A673 (cell line): ENCODE measurements at places on chromosomes 5 and 9. TPM values are rescaled to one million over a fixed set of nuclear protein-coding genes. Genes with fewer than 3 reads are reported as not detected.
A peak's percentile ranks its signal among the peaks of the same experiment; 100 is the strongest.

The BARHL1 gene
- total RNA-seq, result not detected in 2 replicates

The GABRA1 gene
- not detected in 2 replicates for total RNA-seq

- no peaks in the 10 kb centered on the region for H3K36me3 ChIP-seq
- peak overlapping the region; percentile 77 for H3K27ac ChIP-seq
- peak; percentile 94 for DNase-seq
- H3K27me3 ChIP-seq, result no peaks in the 10 kb centered on the region
- H3K4me3 ChIP-seq, result peak overlapping the region; percentile 49
- peaks cover 45% of the 10 kb centered on the region for H3K4me1 ChIP-seq
These were observed 160.7 kb upstream of the DAPK1 start for GRCh38 chr9:87336914-87337333.

DNA sequence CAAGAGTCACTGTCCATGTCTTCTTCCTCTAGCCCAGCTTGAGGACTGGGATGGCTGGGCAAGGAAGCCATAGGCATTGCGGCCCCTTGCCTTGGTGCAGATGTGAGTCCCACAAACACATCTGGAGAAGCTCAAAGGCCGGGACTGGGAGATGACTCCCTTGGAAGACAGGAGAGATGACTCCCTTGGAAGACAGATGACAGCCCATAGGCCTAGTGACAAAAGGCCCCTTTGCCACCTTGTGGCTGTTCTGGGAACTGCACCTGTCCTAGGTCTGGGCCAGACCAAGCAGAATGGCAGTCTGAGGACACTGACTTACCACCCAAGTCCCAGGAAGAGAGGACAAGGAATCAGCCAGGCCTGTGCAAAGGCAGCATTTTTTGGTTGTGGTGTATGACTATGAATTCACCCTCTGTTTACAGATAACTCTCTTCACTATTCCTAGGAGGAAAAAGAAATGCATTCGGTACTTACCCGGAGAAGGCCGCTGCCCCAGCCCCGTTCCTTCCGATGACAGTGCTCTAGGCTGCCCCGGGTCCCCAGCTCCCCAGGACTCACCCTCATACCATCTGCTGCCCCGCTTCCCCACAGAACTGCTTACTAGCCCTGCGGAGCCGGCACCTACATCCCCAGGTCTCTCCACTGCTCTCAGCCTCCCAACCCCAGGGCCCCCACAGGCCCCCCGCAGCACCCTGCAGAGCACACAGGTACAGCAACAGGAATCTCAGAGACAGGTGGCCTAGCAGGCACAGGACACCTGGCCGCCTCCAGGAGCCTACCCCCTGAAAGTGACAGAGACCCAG is 30.8 kb downstream of the SKP1 start:
- no peaks in the 10 kb centered on the region for H3K27me3 ChIP-seq
- no peak overlapping the region for H3K4me3 ChIP-seq
- no peak overlapping the region for H3K27ac ChIP-seq
- no peaks in the 10 kb centered on the region for H3K4me1 ChIP-seq
- peaks cover 46% of the 10 kb centered on the region for H3K36me3 ChIP-seq

The IL5 gene
- not detected in 2 replicates for total RNA-seq

DNA sequence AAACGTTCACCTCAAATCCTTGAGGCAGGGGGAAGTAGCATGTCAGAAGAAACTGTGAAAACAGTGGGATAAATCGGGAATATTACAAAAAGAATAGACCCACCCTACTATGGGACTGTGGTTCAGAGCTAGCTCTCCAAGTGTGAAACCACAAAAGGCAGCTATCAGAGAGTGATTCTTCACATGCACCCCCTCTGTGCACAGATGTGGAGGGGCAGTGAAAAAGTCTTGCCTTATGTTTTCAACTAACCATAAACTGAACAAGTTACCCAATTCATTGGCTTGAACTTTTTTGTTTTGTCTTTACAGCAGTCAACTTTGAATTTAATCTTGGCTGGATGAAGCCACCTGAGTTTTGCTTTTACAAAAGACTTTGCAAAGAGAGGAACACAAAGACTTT is 98.8 kb upstream of the NR4A3 start:
- no peaks in the 10 kb centered on the region for H3K36me3 ChIP-seq
- H3K27ac ChIP-seq, result no peak overlapping the region
- H3K4me1 ChIP-seq, result no peaks in the 10 kb centered on the region
- no peak for DNase-seq
- H3K27me3 ChIP-seq, result no peaks in the 10 kb centered on the region

GRCh38 chr9:137436761-137437600 is 4.2 kb downstream of the ENTPD8 start:
- no peak for DNase-seq
- no peak overlapping the region for H3K4me3 ChIP-seq
- no peaks in the 10 kb centered on the region for H3K27me3 ChIP-seq
- H3K4me1 ChIP-seq, result no peaks in the 10 kb centered on the region

The NINJ1 gene
- 9.2 and 13.7 TPM in 2 replicates for total RNA-seq

GRCh38 chr5:107853031-107853430 is 182.3 kb upstream of the EFNA5 start:
- no peak overlapping the region for H3K4me3 ChIP-seq
- H3K36me3 ChIP-seq, result no peaks in the 10 kb centered on the region
- H3K4me1 ChIP-seq, result no peaks in the 10 kb centered on the region
- DNase-seq, result no peak
- no peaks in the 10 kb centered on the region for H3K27me3 ChIP-seq

The HACD4 gene
- 0.19 and 0.26 TPM in 2 replicates for total RNA-seq

The C1QTNF3 gene
- 1.6 TPM in 2 replicates for total RNA-seq

- H3K27me3 ChIP-seq, result no peaks in the 10 kb centered on the region
- peak overlapping the region; percentile 73 for H3K27ac ChIP-seq
- H3K4me3 ChIP-seq, result peak overlapping the region; percentile 68
- peak; percentile 55 for DNase-seq
These were observed 639 bp downstream of the EHMT1 start for GRCh38 chr9:137619240-137620047.

The GMCL2 gene
- not detected in 2 replicates for total RNA-seq

The BTNL8 gene
- not detected in 2 replicates for total RNA-seq

DNA sequence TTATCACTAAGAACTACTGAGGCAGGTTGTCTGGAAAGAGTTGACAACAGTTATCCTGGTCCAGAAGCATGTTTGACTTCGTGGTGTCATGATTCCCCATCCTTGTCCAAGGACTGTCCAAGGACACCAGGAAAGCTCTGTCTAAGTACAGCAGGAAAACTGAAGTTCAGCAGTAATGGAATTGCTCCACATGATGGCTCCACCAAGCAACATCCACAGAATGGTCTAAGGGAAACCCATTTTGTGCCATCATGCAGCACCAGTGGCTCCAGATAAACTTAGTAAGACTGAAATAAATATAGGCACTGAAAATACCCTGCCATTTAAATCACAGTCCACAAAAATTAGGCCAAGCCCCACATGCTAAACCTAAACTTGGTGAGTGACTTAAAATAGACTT is 192.8 kb downstream of the CDH18 start:
- H3K4me1 ChIP-seq, result no peaks in the 10 kb centered on the region
- H3K27me3 ChIP-seq, result no peaks in the 10 kb centered on the region

DNA sequence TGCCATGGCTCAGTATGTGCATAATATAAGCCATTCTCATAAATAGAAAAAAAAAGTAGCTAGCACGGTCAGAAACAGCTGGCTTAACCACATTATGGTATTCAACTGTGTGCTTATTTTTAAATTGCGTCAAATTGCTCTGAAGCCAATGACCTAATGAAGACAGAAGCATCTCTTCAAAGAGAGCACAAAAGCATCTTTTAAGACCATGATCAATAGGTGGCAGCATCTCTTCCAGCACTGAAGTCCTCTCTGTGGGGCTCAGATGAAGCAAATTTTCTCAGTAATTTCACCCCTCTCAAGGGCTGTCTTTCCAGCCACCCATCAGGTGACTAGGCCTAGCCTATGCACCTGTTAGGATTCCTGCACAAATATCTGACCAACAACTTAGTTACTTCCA is 251.4 kb downstream of the GLIS3 start:
- H3K4me1 ChIP-seq, result no peaks in the 10 kb centered on the region
- no peak overlapping the region for H3K4me3 ChIP-seq
- peak; percentile 27 for DNase-seq
- H3K27me3 ChIP-seq, result no peaks in the 10 kb centered on the region
- no peak overlapping the region for H3K27ac ChIP-seq

GRCh38 chr5:10859393-10860195 is 98.6 kb upstream of the DAP start:
- H3K4me1 ChIP-seq, result no peaks in the 10 kb centered on the region
- H3K27me3 ChIP-seq, result peaks cover 10% of the 10 kb centered on the region
- H3K36me3 ChIP-seq, result no peaks in the 10 kb centered on the region
- no peak overlapping the region for H3K27ac ChIP-seq

The SLC22A4 gene
- 0.42 and 0.99 TPM in 2 replicates for total RNA-seq

DNA sequence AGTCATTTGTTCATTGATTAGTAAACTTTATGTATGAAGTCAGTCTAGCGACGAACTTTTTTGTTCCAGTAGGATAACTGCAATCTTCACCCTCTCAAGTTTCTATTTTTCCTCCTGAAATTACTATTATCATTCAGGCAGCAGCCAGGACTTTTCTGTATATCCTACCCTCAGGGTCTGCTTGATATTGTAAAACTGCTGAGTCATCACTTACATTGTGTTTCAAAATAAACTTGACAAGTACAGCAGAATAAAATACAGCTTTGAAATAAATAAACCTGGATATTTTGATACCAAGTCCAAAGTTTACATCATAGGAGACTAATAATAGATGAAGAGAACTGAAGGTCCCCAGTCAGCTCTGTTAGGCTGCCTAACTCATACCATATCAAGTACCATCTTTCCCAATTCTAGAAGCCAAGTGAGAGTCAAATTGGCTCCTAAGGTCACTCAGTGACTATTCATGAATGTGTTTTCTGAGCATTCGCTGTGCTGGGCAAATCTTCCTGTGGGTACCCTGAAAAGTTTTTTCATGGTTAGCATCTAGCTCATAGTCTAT is 234.6 kb downstream of the PARP8 start:
- DNase-seq, result no peak
- H3K27me3 ChIP-seq, result no peaks in the 10 kb centered on the region
- H3K27ac ChIP-seq, result no peak overlapping the region
- H3K36me3 ChIP-seq, result no peaks in the 10 kb centered on the region
- H3K4me3 ChIP-seq, result no peak overlapping the region
- H3K4me1 ChIP-seq, result peaks cover 6% of the 10 kb centered on the region

GRCh38 chr9:20570756-20571155 is 51.5 kb downstream of the MLLT3 start:
- no peak for DNase-seq
- H3K36me3 ChIP-seq, result no peaks in the 10 kb centered on the region
- H3K4me3 ChIP-seq, result no peak overlapping the region
- no peaks in the 10 kb centered on the region for H3K27me3 ChIP-seq

The GHR gene
- total RNA-seq, result not detected in 2 replicates

The FYB1 gene
- total RNA-seq, result not detected in 2 replicates

The ITK gene
- total RNA-seq, result not detected in 2 replicates

DNA sequence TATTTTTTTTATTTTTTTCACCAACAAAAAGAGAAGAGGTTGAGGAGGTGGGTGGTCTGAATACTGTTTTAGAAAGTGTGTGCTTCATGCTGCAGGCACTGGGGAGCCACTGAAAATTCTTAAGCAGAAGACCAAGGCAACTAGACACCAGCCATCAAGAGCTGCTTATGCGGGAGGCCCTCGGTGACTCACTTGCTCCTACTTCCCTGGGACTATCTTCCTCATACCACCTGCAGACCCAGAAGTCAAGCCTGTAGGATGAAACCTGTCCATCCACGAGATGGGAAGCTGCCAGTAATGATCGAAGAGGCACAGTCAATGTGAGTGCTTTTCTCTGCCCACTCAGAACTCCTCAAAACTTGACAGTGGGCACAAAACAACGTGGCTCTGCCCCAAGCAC is 125.8 kb upstream of the SLC44A1 start:
- no peaks in the 10 kb centered on the region for H3K4me1 ChIP-seq
- DNase-seq, result no peak
- H3K4me3 ChIP-seq, result no peak overlapping the region
- no peaks in the 10 kb centered on the region for H3K36me3 ChIP-seq

DNA sequence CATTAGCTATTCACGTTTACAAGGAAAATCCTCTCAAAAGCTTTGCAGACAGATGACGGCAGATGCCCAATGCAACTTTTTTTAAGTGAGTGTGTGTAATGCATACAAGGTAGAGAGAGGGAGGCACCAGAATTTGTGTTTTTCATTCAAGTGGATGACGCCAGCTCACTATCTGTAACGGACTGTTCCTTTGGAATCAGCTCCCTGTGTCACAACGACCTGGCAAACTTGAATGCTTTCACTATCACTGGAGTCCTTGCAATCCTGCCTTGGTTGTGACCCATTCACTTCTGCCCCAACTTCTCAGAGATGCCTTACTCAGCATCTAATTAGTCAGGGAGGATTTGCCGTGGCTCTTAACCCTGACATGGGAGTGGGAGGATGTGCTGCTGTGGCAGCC is 148.5 kb downstream of the BNC2 start:
- no peaks in the 10 kb centered on the region for H3K4me1 ChIP-seq
- no peak overlapping the region for H3K27ac ChIP-seq
- no peak overlapping the region for H3K4me3 ChIP-seq
- no peaks in the 10 kb centered on the region for H3K36me3 ChIP-seq
- peaks cover 3% of the 10 kb centered on the region for H3K27me3 ChIP-seq

DNA sequence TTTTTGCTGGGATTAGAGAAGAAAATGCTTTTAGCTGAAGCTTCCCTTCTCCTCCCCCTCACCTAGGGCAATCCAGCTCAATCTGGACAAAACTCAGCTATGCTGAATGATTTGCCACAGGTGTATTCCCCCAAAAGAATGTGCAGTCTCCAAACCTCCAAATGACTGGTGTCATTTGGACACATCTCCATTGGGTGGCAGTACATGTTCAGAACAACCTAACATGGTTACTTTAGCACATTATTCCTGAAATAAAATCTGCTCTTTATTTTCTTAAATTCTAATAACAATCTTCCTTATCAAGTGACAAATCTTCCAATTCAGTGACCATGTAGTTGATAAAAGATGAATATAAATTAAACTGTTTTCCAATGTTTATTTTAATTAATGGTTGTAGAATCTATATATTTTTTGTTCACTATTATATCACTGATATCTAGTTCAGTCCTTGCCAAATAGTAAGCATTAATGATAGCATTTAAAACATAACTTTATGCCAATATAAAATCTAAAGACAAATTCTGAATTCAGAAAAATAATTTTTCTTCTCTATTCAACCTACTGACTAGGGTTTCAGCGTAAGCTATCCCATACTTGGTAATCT is 61.3 kb upstream of the MOCS2 start:
- H3K36me3 ChIP-seq, result no peaks in the 10 kb centered on the region
- H3K27ac ChIP-seq, result no peak overlapping the region
- no peak overlapping the region for H3K4me3 ChIP-seq
- DNase-seq, result peak; percentile 17
- H3K4me1 ChIP-seq, result no peaks in the 10 kb centered on the region
- no peaks in the 10 kb centered on the region for H3K27me3 ChIP-seq

The FOXD4L6 gene
- total RNA-seq, result not detected in 2 replicates

GRCh38 chr9:120326049-120326693 is 253.8 kb downstream of the CDK5RAP2 start:
- no peak overlapping the region for H3K27ac ChIP-seq
- no peaks in the 10 kb centered on the region for H3K4me1 ChIP-seq
- H3K36me3 ChIP-seq, result no peaks in the 10 kb centered on the region
- DNase-seq, result no peak
- no peak overlapping the region for H3K4me3 ChIP-seq
